Stromal cell of bone marrow (primary cell): ENCODE measurements at places on chromosomes 11 and 22.

GRCh38 chr11:130668751-130669150, 220.3 kb downstream of the ADAMTS15 start:
- no peak for DNase-seq

GRCh38 chr11:45772449-45772774, 32.5 kb upstream of the SLC35C1 start:
- DNase-seq, result no peak

GRCh38 chr11:96006037-96006436, 82.1 kb upstream of the MTMR2 start:
- no peak for DNase-seq

DNA sequence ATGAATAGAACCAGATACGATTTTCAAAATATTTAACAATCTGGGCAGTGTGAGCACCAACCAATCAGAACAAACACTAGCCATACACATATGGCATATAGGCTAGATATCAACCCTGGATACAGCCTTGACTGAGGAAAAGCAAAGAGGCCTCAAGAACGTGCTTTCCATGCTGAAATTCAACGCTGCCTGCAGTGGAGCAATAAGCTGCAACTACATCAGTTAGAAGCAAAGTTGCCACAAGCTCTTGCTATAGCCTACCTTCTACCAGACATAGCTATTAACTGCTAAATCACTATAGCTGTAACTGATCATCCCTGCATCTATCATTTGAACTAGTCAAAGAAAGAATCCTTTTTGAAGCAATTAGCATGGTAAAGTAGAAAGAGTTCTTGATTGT, 42.5 kb downstream of the DENND5A start:
- no peak for DNase-seq

- DNase-seq, result peak; percentile 77
Observed at GRCh38 chr11:33912405-33913361, 20.8 kb upstream of the LMO2 start.

DNA sequence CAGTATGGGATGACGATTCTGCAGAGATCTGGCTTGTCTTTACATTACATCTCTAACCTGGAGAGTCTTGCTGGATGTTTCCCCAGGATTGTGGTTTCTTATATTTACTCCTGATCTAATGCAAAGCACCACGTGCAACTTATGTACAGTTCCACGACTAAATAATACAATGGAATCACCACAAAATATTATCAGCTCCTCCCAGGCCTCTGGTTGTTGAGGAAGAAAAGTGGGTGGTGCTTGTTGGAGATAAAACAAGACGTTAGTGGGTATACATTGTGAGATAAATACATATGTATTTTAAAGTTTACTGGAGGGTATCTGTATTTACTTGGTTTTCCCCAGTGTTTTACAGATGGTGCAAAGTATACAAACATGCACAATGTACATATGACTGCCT, 569.7 kb downstream of the NTM start:
- no peak for DNase-seq

- DNase-seq, result no peak
Observed at GRCh38 chr22:43851058-43851978, 11.0 kb downstream of the SULT4A1 start.

DNA sequence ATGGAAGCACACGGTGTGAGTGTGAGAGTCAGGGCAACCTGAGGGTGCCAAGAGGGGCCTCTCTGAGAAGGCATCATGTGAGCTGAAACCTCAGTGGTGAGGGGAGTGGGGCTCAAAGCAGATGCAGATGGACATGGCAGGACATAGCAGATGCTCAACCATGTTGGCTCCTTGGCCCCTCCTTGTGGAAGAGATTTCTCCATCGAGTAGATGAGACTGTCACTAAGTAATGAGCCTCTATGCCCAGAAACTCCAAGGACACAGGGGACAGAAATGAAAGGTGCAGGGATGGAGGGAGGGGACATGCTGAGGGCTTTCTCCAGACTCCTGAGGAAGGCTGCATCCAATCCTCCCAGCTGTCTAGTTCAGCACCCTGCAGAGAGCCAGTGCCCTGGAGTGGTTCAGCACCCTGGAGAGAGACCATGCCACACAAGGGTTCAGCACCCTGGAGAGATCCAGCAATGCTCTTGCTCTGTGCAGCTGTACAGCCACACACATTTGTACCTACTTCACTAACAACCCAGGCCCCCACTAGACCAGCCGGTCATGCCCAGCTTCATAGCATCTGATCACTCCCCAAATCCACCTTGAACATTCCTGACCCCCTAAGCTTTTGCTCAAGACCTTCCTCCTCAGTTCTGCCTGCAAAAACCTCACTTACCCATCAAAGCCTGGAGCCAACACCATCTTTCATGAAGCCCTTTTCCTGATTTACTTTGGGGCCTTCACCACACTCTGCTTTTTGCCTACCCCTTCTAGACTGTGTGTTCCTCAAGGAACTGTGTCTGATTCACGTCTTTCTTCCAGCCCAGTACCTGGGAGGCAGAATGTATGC, 252.0 kb downstream of the CTTN start:
- DNase-seq, result peak; percentile 54

GRCh38 chr11:106276126-106276525, 198.7 kb downstream of the AASDHPPT start:
- peak; percentile 18 for DNase-seq

GRCh38 chr22:19626666-19627065, 87.6 kb upstream of the SEPTIN5 start:
- no peak for DNase-seq

- no peak for DNase-seq
Observed at GRCh38 chr22:46929710-46930204, 167.3 kb downstream of the TBC1D22A start.

GRCh38 chr11:44789496-44789895, 62.7 kb downstream of the TSPAN18 start:
- DNase-seq, result no peak
